ENCODE measurements at places on chromosomes 4 and X.

GRCh38 chr4:38921151-38921550, 53.5 kb downstream of the FAM114A1 start:
- DNase-seq, result no peak

- DNase-seq, result no peak
Measured at GRCh38 chrX:21735768-21736127, 22.2 kb downstream of the SMPX start.

- no peak for DNase-seq
Measured at GRCh38 chrX:118548841-118549240, 53.2 kb downstream of the DOCK11 start.

DNA sequence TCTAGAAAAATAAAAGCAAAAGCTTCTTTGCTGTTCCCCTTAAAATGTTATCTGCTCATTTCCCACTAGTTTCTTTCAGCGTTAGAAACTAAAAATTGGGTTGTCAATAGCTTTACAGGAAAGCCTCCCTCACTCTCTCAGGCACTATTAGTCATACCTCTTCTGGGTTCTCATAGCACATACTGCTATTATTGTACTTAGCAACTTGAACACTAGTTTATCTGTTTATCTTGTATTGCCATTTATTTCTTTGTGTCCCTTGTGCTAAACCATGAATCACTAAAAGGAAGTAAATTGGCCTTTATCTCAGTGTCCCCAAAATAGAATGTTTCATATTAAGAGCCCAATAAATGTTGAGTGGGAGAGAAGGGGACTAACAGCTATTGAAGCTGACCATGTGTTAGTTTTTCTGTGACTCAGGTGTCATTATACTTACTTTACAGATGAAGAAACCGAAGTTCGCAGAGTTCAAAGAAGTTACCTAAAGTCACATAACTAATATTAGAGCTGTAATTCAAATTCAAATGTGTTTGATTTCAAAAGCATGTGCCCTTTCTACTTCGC, 124.8 kb upstream of the CITED1 start:
- no peak for DNase-seq

- DNase-seq, result no peak
Measured at GRCh38 chr4:20433097-20433705, 181.5 kb downstream of the SLIT2 start.

GRCh38 chr4:158801066-158801465, 32.2 kb downstream of the FNIP2 start:
- DNase-seq, result no peak

DNA sequence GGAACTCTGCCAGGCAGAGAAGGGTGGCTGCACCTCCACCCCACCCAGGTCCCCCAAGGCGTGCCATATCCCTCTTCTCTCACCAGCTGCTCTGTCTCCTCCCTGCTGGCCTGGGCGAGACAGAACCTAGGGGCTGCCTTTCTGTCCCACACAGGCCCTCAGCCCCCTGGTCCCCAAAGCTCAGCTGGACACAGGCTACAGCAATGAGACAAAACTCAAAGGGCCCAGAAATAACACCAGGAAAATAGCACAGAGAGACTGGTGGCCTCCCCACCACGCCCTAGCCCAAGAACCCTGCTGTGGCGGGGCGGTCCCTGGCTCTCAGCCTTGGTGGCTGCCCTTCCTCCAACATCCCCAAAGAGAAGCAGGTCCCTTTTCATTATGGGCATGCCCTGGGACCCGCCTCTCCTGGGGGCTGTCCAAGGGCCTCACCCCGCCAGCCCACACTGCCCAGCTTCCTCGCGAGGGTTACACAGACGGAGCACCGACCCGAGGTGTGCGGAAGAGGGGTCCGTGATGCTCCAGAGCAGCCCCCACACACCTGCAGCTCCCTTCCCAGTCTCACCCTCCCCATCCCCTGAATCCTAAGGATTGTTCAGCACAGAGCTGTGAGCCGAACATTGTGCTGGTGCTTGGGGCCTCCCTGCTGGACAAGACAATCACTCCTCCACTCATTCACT, 67.7 kb upstream of the HMX1 start:
- no peak for DNase-seq

DNA sequence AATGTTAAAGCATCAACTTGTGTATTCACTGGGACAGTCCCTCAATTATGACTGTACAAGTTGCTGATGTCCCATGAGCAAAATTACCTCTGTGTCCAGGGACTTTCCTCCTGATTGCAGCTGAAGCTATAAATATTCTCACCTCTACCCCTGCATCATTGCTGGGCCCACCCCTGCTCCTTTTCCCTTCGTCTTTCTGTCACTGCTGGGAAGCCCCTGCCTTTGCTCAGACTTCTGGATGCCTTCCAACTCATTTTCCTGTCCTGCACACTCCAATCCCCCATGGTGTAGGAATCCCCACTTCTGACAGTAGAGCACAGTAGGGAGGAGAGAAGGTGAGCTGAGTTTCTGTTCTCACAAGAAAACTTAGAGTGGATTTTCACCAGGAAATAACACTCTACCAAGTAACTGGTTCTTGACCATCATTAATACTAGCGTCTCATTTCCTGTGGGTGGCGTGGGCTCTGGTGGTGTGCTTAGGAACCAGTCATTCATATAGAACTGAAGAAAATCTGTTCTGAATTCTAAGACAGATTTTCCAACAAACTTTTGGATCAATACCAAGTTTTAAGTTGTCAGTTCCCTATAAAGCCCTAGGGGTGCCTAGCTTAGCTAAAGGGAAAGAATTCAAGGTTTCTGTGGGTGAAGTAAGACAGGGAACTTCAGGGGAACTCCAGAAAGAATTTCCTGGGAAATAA, 136.2 kb upstream of the MED14 start:
- no peak for DNase-seq

DNA sequence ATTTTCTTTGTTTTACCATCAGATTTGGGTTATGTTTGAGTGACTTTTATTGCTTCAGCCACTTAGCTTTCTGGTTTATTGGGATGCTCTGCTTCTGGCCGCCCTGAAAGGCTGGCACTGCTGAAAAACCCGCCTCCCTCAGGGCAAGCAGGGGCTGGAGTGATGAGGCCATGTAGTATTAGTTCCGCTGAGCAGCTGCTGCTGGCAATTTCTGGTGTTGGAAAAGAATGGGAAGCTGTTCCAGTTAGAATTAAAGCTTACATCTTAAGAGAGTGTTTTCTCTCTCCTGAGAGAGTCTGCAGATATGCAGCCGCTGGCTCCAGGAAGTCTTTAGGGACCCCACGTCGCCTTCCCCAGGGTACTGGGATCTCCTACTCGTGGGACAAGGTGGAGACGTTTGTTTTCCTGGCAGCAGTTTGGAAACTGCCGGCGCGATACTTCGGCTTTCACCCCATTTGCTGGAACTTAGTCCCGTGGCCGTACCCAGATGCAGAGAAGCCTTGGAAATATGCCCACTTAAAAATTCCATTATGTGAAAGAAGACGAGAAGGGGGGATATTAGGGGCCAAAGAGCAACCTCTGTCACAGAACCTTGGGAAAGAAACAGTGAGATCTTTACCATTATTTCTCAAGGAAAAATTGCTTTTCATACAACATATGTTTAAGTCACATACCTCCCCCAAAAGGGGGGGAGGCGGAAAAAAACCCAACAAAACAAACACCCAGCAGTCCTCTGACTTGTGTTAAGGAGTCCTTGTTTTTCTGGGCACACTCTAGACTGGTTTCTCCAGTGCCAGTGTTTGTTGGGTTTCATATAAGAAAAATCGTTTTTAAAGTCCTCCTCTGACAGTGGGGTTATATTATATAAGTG, 72.6 kb downstream of the TMEM131L start:
- no peak for DNase-seq

DNA sequence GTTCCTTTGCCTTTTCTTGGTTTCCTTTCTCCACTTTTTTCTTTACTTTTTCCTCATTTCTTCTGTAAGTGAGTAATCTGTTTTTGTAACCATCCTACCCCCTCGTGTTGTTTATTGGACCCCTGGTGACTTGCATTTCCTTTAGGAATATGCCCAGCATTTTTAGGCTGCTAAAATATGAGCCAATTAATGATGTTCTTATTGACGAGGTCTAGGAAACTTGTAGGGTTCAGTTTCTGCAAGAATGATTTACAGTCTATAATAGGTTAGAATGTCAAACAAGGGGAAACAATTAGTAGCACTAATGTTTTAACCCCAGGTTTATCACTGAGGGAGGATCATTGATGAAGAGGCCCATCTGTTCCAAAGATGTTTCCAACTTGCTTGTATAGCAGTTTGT, 79.0 kb downstream of the CPE start:
- DNase-seq, result no peak

- DNase-seq, result no peak
Measured at GRCh38 chr4:166763018-166763417, 471.3 kb downstream of the SPOCK3 start.

GRCh38 chr4:56235725-56236124, 151.6 kb downstream of the AASDH start:
- DNase-seq, result no peak

GRCh38 chrX:69919749-69920148, 130.0 kb downstream of the AWAT2 start:
- no peak for DNase-seq

- no peak for DNase-seq
Measured at GRCh38 chr4:156693557-156693956, 278.0 kb downstream of the PDGFC start.

DNA sequence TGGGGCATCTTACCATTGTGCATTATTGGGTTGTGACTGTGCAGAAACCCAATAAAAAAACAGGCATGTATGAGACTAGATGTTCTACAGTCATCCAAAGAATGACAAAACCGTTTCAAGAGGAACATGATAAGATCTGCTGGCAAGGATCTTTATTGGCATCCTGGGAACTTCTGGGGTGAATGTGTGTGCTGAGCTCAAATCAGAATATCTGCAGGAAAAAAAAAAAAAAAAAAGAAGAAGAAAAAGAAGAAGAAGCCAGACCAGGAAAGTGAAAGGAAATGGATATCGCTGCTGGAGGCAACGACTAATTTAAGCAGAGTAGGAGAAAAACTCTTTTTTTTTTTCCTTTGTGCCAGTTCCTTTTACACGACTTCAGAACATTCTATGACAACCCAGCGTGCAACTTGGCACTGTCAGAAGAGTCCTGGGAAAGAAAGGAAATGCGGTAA, 484.2 kb upstream of the BOD1L1 start:
- DNase-seq, result no peak

GRCh38 chrX:47174846-47175587, 18.6 kb upstream of the UBA1 start:
- DNase-seq, result peak; percentile 12

DNA sequence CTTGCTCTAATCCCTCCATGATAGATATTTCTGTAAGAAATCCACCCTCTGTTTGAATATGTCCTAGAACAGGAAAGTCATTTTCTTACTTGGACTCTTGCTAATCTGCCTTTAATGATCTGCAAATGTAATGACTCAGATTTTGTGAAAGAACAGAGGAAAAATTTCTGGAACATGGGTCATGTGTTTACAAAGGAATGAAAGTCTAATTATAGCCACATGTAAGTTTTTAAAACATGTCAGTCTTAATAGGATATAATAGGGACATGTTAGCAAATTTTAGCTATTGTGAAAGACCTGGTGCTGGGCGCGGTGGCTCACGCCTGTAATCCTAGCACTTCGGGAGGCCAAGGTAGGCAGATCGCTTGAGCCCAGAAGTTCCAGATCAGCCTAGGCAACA, 47.6 kb downstream of the GRK4 start:
- no peak for DNase-seq

GRCh38 chrX:127558811-127559210, 493.4 kb downstream of the ACTRT1 start:
- no peak for DNase-seq

- DNase-seq, result peak; percentile 85
Measured at GRCh38 chr4:8241895-8242696, 27.5 kb upstream of the HTRA3 start.

GRCh38 chr4:167544391-167544790, 310.1 kb upstream of the SPOCK3 start:
- no peak for DNase-seq

DNA sequence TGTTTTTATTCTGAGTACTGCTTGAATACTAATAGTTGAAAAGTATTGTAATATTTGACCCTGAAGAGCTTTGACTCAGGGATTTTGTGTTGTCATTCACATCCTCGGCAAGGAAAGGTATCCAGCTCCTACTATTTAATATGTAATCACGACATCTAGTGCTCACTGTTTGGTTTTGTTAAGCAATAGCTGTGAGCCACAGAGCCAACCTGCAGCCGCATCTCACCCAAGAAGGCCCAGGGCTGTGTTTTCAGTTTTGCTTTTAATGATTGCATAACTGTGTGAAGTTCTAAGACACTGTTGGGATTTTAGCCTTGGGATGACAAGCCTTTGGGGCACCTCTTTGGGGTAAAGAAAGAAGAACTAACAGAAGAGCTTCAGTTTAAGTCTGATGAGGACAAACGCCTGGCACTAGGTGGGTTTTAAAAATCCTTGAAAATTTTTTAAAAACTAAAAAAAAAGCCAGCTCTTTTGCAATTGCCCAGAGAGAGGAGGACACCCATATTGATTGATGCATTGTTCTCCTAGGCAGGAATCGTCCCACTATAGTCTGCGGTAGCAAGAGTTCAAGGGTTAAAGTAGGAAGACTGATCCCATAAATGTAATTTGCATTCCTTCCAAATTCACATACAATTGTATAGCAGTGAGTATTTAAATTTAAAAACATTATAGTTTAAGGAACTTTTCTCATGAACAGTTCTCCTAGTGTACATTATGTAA, 157.8 kb downstream of the RELL1 start:
- DNase-seq, result no peak

DNA sequence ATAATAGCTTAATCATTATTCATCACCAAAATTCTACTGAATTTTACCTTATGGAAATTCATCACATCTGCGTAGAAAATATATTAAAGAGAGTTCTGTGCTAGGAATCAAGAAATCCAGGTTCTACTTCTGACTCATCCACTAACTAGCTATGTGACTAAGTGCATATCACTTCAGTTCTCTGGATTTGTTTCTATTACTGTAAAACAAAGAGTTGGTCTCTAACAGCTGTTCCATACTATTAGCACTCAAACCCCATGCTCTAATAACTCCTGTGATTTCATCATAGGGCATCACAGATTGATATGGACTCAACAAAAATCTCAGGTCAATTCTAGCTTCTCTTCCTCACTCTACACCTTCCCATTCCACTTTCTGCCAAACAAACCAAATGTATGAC, 572.0 kb downstream of the INPP4B start:
- no peak for DNase-seq

- DNase-seq, result no peak
Measured at GRCh38 chr4:15719506-15719905, 16.6 kb downstream of the BST1 start.

DNA sequence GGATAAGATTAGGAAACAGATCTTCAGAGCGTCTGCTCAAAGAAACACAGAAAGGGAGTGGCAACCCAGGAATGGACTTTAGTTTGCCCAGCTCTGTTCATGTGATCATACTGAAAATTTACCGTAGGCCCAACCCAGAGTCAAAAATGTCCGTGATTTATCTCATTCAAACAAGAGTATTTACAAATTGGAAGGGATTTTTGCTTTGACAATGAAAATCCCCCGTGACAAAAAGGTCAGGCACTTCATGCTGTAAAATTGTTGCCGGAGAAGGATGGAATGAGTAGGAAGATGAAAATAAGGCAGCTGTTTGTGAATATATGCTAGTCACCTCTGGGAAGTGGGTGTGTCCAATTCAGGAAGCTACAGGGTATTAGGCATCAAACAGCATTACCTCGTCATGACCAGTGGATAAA, 1.2 kb downstream of the SULT1B1 start:
- no peak for DNase-seq

- no peak for DNase-seq
Measured at GRCh38 chr4:13612569-13612968, 15.0 kb downstream of the BOD1L1 start.
